ENCODE measurements at places on chromosomes 6 and 20.

GRCh38 chr6:109332748-109333147, 49.5 kb downstream of the CD164 start:
- no peak for DNase-seq

DNA sequence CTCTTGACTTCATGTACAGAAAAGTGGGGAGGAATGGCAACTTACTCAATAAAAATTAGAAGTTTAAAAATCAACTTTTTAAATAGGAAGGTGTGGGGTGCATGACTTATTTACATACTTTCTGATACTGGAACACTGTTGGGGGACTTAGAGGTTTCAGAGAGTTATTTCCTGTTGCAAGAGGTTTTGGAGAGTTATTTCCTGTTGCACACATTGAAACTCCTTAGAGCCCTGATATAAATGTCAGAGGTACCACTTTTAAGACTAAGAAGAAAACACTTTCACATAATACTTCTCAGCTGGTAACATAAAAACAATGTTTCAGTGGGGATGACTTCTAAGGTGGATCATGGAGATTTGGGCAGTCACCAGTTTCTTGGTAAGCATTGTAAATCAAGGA, 579.9 kb downstream of the MMUT start:
- peak; percentile 25 for DNase-seq

DNA sequence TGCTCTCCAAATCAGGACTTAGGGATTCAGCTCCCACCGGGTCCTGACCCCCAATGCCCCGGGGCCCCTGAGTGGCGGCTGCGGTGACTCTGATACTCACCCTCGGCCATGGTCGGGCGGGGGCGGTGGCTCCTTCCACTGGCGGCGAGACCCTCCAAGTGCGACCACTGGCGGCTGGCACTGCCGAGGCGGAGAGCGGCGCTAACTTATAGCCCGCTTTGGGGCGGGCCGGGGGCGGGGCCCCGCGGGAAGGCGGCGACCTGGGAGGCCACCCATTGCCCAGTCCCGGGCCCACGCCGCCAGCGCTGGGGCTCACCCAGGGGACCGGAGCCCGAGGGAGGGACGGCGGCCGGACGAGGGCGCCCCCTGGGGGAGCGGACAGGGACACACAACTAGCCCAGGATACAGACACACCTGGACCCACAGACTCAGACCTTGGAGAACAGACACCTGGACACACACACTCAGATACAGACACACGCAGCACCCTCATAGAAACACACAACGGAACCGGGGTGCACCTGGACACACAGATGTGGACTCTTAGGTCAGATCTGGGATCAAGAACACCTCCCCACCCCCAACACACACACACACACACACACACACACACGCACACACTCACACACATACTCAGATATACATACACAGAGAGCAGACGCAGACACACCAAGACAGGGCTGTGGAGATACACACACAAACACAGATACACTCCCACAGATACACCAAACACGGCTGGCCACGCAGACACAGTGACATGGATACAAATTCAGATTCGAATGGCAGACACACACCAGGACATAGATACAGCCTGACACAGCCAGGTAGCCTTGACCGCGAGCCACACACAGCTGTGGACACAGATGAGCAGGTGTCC, at the start of gene TGM2:
TGM2 (minus strand) TSS at position 182 of the 877 bp plus-strand sequence; CDS start at position 110, 72 bp downstream.
- no peak for DNase-seq

DNA sequence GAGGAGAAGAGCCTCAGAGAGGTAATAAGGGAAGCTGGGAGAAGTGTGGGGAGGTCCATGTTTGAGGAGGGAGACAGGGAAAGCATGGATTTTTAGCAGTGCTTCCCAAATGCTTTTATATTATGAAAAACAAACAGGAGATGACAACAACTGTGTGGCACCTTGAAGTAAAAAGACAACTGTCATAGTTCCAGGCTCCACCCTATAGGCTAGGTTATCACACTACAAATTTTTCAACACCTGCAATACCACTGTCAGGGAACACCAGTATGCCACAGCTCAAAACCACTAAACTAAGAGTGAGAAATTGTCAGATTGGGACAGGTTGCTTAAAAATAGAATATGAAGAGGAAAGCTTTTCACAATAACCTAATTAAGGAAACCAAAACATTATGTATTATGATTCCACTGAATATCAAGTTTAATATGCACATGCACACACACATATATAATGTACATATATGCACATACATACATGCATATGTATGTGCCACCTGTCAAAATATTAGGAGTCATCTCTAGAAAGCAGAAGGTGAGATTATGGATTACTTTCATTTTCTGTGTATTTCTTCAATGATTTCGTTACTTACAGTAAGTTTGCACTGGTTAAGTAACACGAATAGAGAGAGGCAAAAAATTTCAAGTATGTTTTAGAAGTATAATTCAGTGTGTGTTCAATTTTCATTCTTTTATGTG, 261.2 kb downstream of the PTPRK start:
- DNase-seq: no peak

- no peak for DNase-seq
These were observed 2.8 kb upstream of the ZNF512B start for GRCh38 chr20:63972312-63973159.

GRCh38 chr6:13812359-13812642, 2.1 kb downstream of the MCUR1 start:
- no peak for DNase-seq

GRCh38 chr6:705047-705446, 12.1 kb upstream of the EXOC2 start:
- no peak for DNase-seq

GRCh38 chr20:22927537-22927936, 107.6 kb upstream of the SSTR4 start:
- no peak for DNase-seq

GRCh38 chr20:39398656-39399055, 436.5 kb downstream of the DHX35 start:
- DNase-seq: no peak

DNA sequence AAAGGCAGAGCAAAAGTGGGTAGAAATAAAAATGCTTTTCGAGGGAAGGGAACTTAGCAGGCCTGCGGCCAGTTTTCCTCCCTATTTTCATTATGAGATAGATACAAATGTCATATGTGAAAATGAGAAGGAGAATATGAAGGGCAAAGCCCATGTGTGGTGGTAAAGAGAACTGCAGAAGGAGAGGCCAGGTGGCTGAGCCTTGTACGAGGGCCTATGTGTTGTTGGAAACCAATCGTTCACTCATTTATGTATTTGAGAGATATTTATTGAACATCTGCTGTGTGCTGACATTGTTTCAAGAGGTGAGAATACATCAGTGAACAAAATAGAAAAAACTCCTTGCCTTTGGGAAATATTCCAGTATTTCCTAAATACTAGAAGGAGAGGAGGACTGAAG, 147.7 kb downstream of the SH3BGRL2 start:
- no peak for DNase-seq

DNA sequence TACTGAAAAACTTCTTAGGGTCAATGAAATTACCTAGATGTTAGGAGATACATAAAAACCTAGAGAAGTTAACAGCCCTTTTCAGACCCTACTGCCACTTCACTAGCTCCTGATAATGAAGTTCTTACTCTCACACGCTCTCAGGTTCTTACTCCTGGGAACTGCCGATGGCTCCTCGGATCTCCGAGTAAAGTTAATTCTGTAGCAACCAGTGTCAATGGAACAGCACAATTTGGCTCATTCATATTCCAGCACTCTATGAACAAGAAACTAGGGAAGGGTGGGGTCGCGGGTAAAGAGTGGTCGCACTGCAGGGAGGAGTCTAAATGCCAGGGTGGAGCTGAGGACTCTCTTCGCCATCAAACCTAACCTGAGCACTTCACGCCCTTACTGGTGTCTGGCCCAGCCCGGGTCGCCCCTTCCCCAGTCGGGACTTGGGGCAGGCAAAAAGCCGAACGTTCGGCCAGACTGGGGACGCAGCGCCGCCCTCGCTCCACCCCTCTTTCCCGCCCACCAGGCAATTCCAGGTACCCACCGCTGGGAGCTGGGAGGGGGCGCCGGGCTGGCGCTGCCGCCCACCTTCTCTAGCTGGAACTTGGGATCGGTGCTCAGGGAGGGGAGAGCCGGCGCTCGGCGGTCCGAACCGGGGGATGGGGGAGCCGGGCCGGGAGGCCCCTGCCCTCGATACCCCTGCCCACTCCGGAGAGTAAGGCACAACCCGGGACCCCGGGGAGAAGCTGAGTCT, 744 bp downstream of the RAB23 start:
- DNase-seq: peak; percentile 69

DNA sequence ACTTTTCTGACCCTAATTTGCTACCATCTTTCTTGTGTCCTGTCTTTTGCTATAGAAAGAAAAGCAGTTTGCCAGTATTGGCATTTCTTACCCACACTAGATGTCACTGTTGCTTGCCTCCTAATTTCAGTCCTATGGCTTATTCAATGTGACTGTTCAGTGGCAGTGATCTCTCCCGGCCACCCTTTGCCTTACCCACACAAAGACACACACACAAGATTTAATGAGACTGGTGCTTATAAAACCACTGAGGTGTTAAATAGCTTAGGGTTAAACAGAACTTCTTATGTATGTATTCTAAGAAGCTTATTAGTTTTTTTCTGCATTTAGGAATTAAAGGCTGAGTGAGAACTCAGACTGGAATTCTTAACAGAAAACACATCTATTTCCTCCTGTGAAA, 233.6 kb upstream of the ASCC3 start:
- DNase-seq: peak; percentile 84

DNA sequence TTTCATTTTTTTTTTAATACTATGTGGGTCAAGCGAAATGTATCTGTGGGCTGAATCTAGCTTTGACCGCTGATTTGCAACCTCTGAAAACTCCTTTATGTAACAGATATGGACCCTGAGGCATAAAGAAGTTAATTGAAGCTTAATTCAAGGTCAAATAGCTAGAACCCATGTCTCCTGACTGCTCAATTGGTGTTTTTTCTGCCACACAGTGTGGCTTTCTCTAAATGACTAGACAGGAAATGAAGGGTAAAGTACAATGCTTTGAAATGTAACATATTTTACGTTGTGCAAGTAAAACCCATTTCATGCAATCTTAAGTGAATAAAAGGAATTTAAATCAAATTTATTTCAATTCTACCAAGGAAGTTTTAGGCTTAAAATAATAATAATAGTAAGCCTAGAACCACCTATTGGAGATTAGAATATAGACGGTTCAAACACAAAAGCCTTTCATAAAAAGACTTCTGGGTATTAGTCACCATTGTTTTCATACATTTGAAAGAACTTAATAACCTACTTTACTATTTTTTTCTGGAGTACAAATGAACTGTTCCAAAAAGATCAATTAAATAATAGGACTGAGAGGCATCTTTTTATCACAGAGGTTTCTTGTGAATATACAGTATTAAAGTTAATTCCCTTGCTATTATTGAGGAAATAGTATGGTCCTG, 279.8 kb downstream of the EPHA7 start:
- DNase-seq: no peak

GRCh38 chr6:4264601-4265000, 129.2 kb upstream of the ECI2 start:
- no peak for DNase-seq

DNA sequence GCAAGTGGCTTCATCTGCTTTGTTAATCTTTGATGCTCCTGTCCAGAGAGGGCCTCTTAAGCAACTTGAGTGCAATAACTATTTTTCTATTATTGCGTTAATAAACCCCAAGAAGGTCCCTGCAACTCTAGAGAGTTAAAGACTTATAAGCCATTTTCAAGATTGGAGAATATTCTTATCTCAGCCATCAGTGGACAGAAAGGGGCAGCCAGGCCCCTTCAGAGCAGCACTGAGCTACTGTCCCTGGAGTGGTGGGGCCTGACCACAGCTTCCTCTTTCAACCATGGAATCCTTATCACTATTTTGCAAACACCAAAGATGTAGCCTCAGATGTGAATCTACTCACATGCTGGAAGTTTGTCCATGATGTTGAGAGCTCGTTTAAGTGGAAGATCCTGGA, 2.8 kb upstream of the MAS1L start:
- peak; percentile 79 for DNase-seq

- peak; percentile 86 for DNase-seq
These were observed 159.2 kb downstream of the CD109 start for GRCh38 chr6:73854998-73855718.

GRCh38 chr6:149118737-149119653, 198.5 kb upstream of the TAB2 start:
- DNase-seq: no peak

DNA sequence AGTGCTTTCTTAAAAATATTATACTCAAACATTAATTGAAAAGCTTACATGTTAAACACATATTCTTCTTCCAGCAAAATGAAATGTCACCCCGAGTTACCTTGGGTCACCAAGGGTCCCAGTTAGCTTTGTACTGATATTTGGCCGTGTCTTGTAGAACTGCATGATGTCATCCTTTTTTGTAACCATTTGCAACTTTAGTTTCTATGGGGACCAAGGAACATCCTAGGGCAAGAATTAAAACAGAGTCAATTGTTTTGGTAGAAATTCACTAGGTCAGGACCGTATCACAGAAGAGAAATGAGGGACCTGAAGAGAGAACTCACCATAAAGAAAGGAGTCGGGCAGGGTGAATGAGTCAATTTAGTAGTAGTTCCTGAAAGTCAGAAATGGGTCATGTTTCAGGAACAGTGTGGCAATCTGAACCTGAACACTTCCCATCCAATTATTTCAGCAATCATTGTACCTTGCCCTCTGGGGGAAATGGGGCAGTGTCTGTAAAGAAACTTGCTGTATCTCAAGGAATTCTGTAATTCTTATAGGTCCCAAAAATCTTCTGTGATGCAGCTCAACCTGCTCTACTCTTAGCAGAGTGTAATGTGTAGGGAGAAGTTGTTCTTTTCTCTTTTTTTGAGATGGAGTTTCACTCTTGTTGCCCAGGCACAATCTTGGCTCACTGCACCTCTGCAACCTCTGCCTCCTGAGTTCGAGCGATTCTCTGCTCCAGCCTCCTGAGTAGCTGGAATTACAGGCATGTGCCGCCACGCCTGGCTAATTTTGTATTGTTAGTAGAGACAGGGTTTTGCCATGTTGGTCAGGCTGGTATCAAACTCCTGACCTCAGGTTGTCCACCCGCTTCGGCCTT, 5.3 kb upstream of the AKAP7 start:
- DNase-seq: peak; percentile 8

DNA sequence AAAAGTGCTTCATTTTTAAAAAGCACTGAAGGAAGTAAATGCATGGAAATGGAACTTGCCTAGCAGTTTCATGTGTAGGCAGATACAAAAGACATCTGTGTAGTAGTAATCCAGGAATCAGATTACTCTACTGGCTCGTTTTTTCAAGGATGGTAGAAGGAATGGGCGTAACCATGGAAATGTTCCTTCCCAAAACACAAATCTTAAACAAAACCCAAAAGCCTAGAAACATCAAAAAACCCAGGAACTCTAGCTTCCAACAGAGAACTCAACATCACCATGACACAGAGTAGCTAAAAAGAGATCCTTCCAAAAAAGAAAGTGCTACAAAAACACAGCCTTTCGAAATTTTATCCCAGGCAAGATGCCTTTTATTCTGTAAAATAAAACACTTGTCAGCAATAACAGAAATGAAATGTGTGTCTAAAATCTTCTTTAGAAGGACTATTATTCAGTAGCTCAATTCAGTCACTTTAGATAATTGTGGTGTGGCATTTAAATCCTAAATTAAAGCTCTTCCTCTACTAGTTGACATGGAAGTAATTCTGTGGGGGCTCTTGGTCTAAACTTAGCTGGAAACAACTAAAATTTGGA, 81.7 kb downstream of the FAM217A start:
- DNase-seq: no peak

GRCh38 chr6:116447496-116448011, 13.6 kb upstream of the CALHM6 start:
- peak; percentile 25 for DNase-seq

- DNase-seq: no peak
These were observed 82.2 kb upstream of the GATA5 start for GRCh38 chr20:62557999-62558408.

Measured in Kasumi-1 (cell line).